ENCODE measurements at places on chromosomes 1 and 21. TPM values are rescaled to one million over a fixed set of nuclear protein-coding genes. Genes with fewer than 3 reads are reported as not detected.

Gene LRRN2
- total RNA-seq = 0.20 TPM

Gene CDC42
- total RNA-seq = 412 TPM

Gene RIPPLY3
- not detected for total RNA-seq

Gene NBPF10
- 5.8 TPM for total RNA-seq

Gene IFI44L
- total RNA-seq = 135 TPM

Gene CD53
- 581 TPM for total RNA-seq

Gene ARHGEF10L
- total RNA-seq = not detected

Gene PLA2G2F
- total RNA-seq = not detected

Gene SH3BGRL3
- 749 TPM for total RNA-seq

Gene MARK1
- not detected for total RNA-seq

Gene RHD
- not detected for total RNA-seq

Gene SLC25A34
- total RNA-seq = 1.6 TPM

Gene F11R
- total RNA-seq = 19.7 TPM

Gene SLC44A5
- not detected for total RNA-seq
